ENCODE measurements at places on chromosomes 1 and 21. TPM values are rescaled to one million over a fixed set of nuclear protein-coding genes. Genes with fewer than 3 reads are reported as not detected.

Gene NTNG1
- total RNA-seq, result 8.0 TPM

Gene MNDA
- not detected for total RNA-seq

Gene RAD54L
- total RNA-seq, result 22.9 TPM

Gene FAM72D
- 3.4 TPM for total RNA-seq

Gene SLC1A7
- total RNA-seq, result not detected

Gene OR2G6
- not detected for total RNA-seq

Gene TPTE
- not detected for total RNA-seq

Gene AGMAT
- total RNA-seq, result 5.4 TPM

Gene DCDC2B
- total RNA-seq, result not detected

- no peaks in the 10 kb centered on the region for H3K27me3 ChIP-seq
- peaks cover 18% of the 10 kb centered on the region for H3K36me3 ChIP-seq
- H3K4me1 ChIP-seq, result peaks cover 18% of the 10 kb centered on the region
- H3K4me3 ChIP-seq, result no peak overlapping the region
- DNase-seq, result no peak
- no peak overlapping the region for H3K27ac ChIP-seq
Observed at GRCh38 chr1:167794043-167794442, 72.3 kb downstream of the MPZL1 start.

- H3K27ac ChIP-seq, result no peak overlapping the region
- no peak overlapping the region for H3K4me3 ChIP-seq
- peaks cover 28% of the 10 kb centered on the region for H3K27me3 ChIP-seq
- H3K4me1 ChIP-seq, result no peaks in the 10 kb centered on the region
- no peak for DNase-seq
Observed at GRCh38 chr1:148379697-148380096, 103.4 kb downstream of the PPIAL4G start.

- H3K27me3 ChIP-seq, result peaks cover 14% of the 10 kb centered on the region
- peaks cover 3% of the 10 kb centered on the region for H3K36me3 ChIP-seq
- H3K4me1 ChIP-seq, result peaks cover 9% of the 10 kb centered on the region
Observed at GRCh38 chr1:21814241-21814918, 2.3 kb downstream of the LDLRAD2 start.

GRCh38 chr1:115652236-115652788 lies 10.5 kb downstream of the VANGL1 start:
- H3K27ac ChIP-seq, result no peak overlapping the region
- no peak overlapping the region for H3K4me3 ChIP-seq
- peaks cover 14% of the 10 kb centered on the region for H3K36me3 ChIP-seq

- H3K4me1 ChIP-seq, result no peaks in the 10 kb centered on the region
- H3K27me3 ChIP-seq, result peaks cover 3% of the 10 kb centered on the region
- no peak overlapping the region for H3K27ac ChIP-seq
- no peaks in the 10 kb centered on the region for H3K36me3 ChIP-seq
- no peak for DNase-seq
- no peak overlapping the region for H3K4me3 ChIP-seq
Observed at GRCh38 chr1:51957618-51958017, 32.9 kb downstream of the RAB3B start.

DNA sequence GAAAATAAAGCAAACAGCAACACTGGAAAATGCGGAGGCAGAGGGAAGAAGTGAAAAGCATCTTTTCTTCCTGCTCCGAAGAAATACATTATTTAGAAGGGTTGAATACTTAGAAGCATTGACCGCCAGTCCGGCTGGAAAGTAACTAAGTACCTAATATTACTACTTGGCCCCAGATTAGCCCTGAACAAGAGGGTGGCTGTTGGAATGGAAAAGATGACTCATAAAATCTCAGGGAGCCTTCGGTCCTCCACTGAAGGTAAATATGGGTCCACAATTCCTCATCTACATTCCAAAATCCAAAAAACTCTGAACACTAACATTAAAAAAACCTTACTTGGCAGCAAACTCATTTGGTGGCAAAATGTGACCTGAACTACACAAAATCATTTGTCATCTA lies 40.1 kb downstream of the BCAR3 start:
- H3K4me1 ChIP-seq, result peaks cover 35% of the 10 kb centered on the region
- no peak overlapping the region for H3K27ac ChIP-seq
- DNase-seq, result no peak
- peaks cover 28% of the 10 kb centered on the region for H3K36me3 ChIP-seq
- no peak overlapping the region for H3K4me3 ChIP-seq

- no peaks in the 10 kb centered on the region for H3K4me1 ChIP-seq
- H3K27me3 ChIP-seq, result no peaks in the 10 kb centered on the region
- DNase-seq, result no peak
- no peak overlapping the region for H3K4me3 ChIP-seq
- H3K36me3 ChIP-seq, result no peaks in the 10 kb centered on the region
Observed at GRCh38 chr1:104630567-104631149, 881.0 kb downstream of the AMY1C start.

DNA sequence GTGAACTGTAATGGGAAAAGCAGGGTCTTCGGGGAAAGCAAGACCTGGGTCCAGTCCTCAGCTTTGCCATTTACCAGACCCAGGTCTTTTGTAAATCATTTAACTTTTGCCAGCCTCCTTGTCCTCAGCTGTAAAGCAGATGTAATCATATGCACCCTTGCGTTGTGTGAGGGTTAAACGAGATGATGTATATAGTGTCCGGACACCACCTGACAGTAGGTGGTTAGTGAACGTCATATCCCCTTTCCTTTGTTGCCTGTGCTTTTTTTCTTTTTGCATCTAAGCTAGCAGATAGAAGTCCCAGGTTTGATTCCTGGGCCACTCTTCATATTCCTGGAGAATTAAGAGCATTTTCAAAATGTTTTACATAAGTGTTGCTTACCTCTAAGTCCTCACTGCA lies 28.5 kb downstream of the IL12RB2 start:
- no peaks in the 10 kb centered on the region for H3K4me1 ChIP-seq
- H3K36me3 ChIP-seq, result no peaks in the 10 kb centered on the region
- H3K4me3 ChIP-seq, result no peak overlapping the region
- no peak overlapping the region for H3K27ac ChIP-seq

- no peak overlapping the region for H3K4me3 ChIP-seq
- no peaks in the 10 kb centered on the region for H3K36me3 ChIP-seq
- H3K27ac ChIP-seq, result no peak overlapping the region
- H3K4me1 ChIP-seq, result no peaks in the 10 kb centered on the region
- no peak for DNase-seq
- no peaks in the 10 kb centered on the region for H3K27me3 ChIP-seq
Observed at GRCh38 chr21:26709090-26709489, 136.0 kb upstream of the CYYR1 start.

DNA sequence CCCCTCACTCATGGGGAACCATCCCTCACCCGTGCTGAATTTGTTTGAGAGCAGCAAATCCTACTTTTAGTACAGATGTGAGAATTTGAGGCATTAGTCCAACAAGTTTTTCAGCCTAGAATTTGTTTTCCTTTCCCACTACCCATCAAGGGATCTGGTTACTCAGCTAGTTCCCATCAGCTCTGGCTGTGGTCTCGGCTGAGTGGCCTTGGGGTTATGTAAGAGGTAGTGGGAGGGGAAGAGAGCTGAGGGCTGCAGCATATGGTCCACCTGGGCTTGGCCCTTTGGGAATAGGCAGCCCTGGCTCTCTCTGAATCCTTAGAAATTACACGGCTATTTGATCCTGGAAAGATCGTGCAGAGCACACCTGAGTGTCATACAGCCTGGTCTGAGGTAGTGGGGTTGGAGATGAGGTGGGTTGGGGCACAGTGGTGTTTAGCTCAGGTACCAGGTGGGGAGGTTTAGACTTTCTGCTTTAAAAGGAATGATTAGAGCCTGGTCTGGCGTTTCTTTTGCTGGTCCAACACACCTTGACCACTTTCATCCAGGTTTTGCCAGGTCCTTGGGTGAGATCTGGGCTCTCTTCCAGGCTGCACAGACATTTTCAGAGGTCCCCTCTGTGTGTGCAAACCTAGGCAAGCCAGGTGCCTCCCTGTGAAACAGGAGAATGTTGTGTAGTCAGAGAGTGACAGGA lies 4.2 kb downstream of the GSTM4 start:
- no peak overlapping the region for H3K4me3 ChIP-seq
- H3K27me3 ChIP-seq, result no peaks in the 10 kb centered on the region
- no peak for DNase-seq

- H3K27ac ChIP-seq, result no peak overlapping the region
- H3K27me3 ChIP-seq, result no peaks in the 10 kb centered on the region
- no peak overlapping the region for H3K4me3 ChIP-seq
- H3K36me3 ChIP-seq, result no peaks in the 10 kb centered on the region
- DNase-seq, result no peak
- H3K4me1 ChIP-seq, result peaks cover 21% of the 10 kb centered on the region
Observed at GRCh38 chr1:65959896-65960567, 167.3 kb downstream of the PDE4B start.

- no peak overlapping the region for H3K27ac ChIP-seq
- no peak overlapping the region for H3K4me3 ChIP-seq
- peaks cover 25% of the 10 kb centered on the region for H3K36me3 ChIP-seq
- peaks cover 25% of the 10 kb centered on the region for H3K4me1 ChIP-seq
Observed at GRCh38 chr1:8009043-8010002, 16.8 kb downstream of the ERRFI1 start.

DNA sequence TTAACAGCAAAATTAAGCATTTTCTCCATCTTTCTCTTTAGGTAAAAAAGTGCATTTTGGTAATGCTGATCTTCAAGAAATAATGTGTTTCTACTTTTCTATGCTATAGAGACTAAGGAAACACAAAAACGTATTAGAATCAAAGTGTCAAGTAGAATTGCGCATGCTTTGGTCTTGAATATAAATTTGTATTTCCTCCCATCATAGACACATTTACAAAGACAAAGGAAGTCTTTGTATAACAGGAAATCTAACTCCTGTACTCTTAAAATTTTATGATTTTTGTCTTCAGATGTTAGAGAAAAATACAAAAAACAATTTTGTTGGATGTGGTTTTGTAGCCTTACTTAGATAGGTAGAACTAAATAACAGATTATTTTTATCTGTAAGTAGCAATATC lies 1299.4 kb downstream of the NCAM2 start:
- no peak overlapping the region for H3K4me3 ChIP-seq
- DNase-seq, result no peak
- no peaks in the 10 kb centered on the region for H3K4me1 ChIP-seq

- no peak for DNase-seq
- H3K27me3 ChIP-seq, result no peaks in the 10 kb centered on the region
- no peaks in the 10 kb centered on the region for H3K36me3 ChIP-seq
- no peak overlapping the region for H3K4me3 ChIP-seq
Observed at GRCh38 chr1:24528744-24529143, 26.1 kb downstream of the RCAN3 start.

DNA sequence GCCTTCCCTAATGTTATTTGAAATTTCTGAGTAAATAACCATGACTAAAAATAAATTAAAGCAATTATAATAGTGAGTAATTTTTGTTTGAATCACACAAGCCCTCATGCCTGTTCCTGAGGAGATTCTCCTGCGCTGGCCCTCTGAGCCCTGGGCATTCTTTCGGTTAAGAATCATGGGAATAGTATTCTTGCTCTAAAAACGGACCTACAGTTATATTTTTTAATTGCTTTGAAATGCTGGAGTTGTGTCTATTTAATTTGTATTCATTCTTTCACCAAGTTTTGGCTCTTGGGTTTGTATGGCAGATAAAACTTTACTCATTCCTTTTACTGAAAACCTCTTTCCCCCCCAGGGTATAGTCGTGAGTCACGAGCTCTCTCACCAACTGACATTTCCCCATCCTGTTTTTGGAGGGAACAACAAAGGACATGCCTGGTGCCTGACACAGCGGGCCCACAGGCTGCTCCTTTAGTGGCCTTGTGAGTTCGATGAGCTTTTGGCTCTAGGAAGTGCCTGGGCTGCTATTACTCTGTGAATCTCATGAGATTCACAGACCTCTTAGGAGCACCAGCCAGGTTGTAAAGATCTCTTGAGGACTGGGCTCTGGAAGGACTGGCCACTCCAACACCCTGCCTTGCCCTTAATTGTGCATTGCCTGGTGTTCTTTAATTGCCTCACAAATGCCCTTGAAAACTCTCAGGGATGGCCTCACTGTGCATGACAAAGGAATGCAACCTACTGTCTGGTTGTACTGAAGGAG lies 58.6 kb downstream of the DDR2 start:
- no peak for DNase-seq
- no peaks in the 10 kb centered on the region for H3K27me3 ChIP-seq
- H3K27ac ChIP-seq, result peak overlapping the region; percentile 50

GRCh38 chr1:68173283-68173935 lies 58.9 kb downstream of the WLS start:
- peak overlapping the region; percentile 73 for H3K4me3 ChIP-seq
- peaks cover 42% of the 10 kb centered on the region for H3K4me1 ChIP-seq
- DNase-seq, result no peak
- H3K27ac ChIP-seq, result peak overlapping the region; percentile 75
- H3K27me3 ChIP-seq, result no peaks in the 10 kb centered on the region

DNA sequence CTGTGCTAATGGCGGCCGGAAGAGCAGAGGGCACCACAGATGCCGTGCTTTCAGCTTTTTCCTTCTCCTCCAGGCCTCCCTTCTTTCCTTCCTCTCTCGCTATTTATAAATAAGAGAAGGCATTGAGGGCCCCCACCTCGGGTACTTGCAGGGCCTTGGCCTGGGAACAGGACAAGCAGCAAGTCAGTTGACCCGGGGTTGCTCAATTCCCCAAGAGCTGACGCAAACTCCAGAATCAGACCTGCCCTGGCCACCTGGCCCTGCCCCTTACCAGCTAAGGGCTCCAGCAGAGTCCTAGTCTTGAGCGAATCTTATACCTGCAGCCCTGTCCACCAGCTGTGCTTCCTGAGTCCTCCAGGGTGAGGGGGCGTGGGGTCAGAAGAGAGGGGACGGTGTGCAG lies 13.5 kb downstream of the TNFRSF1B start:
- peaks cover 8% of the 10 kb centered on the region for H3K27me3 ChIP-seq
- peaks cover 23% of the 10 kb centered on the region for H3K4me1 ChIP-seq
- no peak overlapping the region for H3K27ac ChIP-seq
- no peaks in the 10 kb centered on the region for H3K36me3 ChIP-seq
- no peak overlapping the region for H3K4me3 ChIP-seq

GRCh38 chr1:151992303-151993083 lies 1.2 kb downstream of the S100A10 start:
- H3K36me3 ChIP-seq, result no peaks in the 10 kb centered on the region
- H3K4me3 ChIP-seq, result peak overlapping the region; percentile 95
- peak overlapping the region; percentile 99 for H3K27ac ChIP-seq
- peaks cover 23% of the 10 kb centered on the region for H3K27me3 ChIP-seq

DNA sequence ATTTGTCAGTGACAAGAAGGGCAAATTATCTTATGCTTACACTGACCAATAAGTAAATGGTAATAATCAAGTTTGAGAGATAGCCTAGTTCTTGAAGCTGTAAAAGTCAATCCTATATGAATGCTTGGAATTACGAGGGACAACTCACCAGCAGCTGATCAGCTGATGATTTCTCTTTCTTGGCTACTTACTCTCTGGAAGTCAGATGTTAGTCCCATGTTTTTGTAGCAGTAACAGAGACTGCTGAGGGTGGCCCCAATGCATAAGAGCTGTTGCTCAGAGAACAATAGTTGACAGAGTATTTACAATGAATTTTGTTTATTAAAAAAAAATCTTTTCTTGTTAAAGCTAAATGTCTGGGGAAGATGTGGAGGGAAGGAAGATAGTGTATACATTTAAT lies 39.3 kb downstream of the CD160 start:
- no peak for DNase-seq
- no peak overlapping the region for H3K27ac ChIP-seq
- no peaks in the 10 kb centered on the region for H3K27me3 ChIP-seq

GRCh38 chr1:39426346-39426745 lies 65.1 kb upstream of the BMP8A start:
- DNase-seq, result no peak
- H3K4me1 ChIP-seq, result peaks cover under 1% of the 10 kb centered on the region
- H3K36me3 ChIP-seq, result peaks cover 51% of the 10 kb centered on the region
- H3K27ac ChIP-seq, result no peak overlapping the region
